Stimulated activated CD4-positive, alpha-beta T cell treated with anti-CD3 and anti-CD28 coated beads, TNF-alpha, amount 100 ng/mL, for 24 hours (primary cell): ENCODE measurements at places on chromosomes 5 and 9.
A peak's percentile ranks its signal among the peaks of the same experiment; 100 is the strongest.

DNA sequence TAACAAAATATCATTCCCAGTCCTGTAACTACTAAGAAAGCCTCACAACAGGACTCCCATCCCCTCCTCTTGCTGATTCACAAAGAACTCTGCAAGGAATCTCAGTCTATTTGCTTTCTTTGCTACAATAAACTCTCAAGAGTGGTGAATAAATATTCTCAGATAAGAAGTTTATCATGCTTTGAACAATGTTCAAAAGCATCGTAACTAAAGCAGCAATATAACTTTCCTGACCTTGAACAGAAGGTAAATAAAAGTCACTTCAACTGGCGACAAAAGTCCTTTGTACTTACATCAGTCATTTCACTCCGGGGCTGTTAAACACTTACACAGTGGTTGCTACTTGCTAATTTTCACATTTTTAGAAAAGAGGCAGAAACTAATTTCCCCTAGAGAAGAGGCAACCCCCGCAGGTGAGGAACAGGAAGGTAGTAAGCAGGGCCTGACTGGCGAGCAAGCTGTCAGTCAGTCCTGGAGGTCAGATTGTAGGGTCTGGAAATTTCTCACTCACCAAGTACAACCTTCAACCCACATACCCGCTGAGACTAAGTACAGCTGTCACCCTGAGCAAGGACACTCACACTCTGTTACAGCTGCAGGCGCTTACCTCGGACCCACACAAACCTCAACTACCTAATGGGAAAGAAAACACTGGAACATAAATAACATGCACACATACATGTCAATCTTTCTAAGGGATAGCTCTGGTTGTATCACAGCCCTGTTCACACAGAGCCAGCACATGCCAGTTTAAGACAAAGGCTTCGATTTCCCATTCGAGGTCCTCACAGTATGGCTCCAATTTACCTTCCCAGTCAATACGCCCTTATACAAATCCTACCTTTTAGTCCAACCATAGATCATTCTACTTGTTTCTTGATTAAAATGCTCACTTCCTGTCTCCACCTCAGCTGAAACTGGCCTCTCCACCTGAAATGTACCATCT lies 104.6 kb upstream of the RETREG1 start:
- DNase-seq, result no peak

GRCh38 chr5:178356431-178356872 lies 123.8 kb upstream of the PHYKPL start:
- no peak for DNase-seq

DNA sequence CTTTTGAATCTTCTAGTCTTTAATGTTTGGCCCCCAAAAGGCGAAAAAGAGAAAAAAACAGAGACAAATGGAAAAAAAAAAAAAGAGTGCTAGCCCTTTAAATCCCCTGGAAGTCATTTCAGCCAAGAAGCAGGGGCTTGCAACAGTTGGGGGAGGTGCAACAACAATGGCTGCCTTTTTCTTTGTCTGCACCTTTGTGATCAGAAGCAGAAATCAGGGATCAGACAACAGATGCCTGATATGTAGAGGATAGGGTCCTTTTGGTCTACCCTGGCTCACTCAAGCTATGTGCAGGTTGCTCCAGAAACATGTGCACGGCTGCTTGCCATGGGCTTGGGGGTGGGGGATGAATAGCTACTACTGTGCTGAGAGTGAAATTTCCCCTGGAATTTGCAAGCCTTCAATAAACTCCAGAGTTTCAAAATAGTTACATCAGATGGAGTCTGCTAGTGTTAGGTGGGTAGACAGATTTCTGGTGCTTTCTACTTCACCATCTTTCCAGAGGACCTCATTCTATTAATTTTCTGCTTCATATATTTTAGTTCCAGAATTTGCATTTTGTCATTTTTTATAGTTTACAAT lies 150.9 kb downstream of the FGF18 start:
- DNase-seq, result no peak

DNA sequence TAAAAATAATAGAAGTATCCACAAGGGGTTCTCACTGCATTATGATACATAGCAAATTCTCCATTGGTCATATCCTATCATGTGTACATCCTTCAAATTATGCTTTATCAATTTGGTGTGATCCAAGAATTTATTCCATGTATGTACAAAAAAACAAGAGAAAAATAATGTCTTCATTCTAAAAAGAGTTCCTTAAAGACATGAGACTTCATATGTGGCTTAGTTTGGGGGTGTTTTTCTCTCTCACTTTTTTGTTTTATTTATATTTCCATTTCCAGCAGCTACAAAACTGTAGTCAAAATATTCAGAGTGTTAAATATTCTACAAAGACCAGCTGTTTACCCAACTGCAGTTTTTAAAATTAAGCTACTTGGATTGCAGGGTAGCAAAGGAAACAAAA lies 972.0 kb downstream of the DTWD2 start:
- DNase-seq, result no peak

GRCh38 chr5:173866858-173867679 lies 21.1 kb upstream of the CPEB4 start:
- no peak for DNase-seq

DNA sequence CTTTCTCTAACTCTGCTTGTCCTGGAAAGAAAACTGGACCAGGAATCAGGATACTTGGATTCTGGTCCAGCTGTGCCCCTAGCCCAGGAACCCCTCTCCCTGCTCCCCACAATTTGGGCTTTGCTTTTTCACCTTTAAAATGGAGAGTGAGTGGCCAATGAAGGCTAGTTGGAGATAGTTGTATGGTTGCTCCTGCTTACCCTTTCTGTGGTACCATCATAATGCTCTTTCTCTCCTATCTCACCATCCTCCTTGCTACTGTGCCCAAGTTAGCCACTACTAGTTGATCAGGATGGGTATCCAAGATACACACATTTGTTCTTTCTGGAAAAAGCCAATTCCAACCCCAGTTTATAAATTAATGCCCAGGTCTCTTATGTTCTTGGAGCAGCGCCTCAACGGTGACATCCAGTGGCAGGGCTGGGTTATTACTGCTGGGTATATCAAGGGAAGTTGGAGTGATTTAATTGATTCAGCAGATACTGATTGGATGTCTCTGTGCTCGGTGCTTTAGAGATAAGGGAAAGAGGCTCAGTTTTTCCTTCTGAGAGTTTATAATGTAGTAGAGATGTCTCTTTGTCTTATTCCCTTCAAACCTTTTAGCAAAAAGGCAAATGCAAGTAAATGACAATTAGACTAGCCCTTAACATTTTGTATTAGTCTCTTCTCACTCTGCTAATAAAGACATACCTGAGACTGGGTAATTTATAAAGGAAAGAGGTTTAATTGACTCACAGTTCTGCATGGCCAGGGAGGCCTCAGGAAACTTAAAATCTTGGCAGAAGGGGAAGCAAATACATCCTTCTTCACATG lies 38.5 kb downstream of the FAXDC2 start:
- peak; percentile 34 for DNase-seq

DNA sequence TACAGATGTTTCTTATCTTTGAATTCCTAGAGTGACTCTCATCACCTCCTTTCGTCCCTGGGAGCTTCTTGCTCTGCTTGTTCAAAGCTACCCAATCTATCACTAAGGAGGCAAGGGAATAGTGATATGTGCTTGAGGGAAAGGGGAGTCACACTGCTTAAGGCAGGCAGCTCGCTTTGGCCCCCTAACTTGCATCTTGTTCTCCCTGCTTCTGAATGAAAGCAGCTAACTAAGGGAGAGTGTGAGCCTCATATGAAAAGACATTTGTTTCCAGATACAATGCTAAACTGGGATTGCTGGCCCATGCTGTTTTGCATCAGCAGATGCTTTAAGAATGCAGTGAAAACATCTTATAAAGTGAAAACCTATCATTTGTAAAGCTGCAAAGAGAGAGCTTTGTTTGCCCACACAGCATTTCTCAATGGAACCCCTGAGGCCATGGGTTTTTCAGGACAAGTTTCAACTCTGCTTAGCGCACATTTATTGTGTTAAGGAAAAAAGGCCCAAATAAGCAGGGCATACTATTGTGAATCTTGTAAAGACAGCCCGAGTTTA lies 367.9 kb upstream of the ADAMTSL1 start:
- DNase-seq, result no peak

GRCh38 chr5:173435447-173435846 lies 107.2 kb upstream of the STC2 start:
- DNase-seq, result no peak

- no peak for DNase-seq
These were observed 29.8 kb downstream of the PRUNE2 start for GRCh38 chr9:76876098-76876497.

DNA sequence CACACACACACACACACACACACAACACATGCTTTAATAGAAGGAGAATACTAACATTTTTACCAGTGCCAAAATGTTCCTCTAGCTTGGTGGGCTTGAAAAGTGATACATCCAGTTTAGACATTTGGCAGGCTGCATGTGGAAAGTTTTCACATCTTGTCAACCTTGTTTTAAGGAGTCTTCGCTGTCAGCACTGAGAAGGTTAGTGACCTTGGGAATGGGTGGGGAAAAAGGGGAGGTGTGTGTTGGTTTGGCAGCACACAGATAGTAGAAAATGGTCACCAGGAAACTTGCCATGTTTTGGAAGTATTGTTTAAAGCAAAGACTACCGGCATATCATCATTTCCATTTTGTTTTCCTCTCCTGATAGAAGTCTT lies 346.5 kb upstream of the ADAMTSL1 start:
- no peak for DNase-seq

GRCh38 chr9:78351816-78352215 lies 54.9 kb downstream of the PSAT1 start:
- no peak for DNase-seq

DNA sequence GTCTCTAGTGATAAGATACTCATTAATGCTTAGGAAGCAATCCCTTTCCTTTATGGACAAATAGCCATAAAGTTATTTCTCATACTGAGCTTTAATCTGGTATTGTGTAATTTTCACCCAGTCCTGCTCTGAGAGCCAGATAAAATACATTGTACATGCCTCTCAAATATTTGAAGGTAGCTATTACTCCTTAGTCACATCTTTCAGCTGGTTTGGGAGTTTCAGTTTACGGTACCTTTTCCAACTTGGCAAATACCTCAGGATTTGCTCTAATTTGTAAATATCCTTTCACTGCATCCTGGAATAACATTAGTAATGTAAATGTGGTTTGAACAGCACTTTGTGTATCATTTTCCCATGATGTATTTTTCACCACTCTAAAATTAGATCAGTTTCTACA lies 47.4 kb downstream of the ABHD17B start:
- DNase-seq, result no peak
